ENCODE measurements at places on chromosomes 12 and 14.
A peak's percentile ranks its signal among the peaks of the same experiment; 100 is the strongest.

DNA sequence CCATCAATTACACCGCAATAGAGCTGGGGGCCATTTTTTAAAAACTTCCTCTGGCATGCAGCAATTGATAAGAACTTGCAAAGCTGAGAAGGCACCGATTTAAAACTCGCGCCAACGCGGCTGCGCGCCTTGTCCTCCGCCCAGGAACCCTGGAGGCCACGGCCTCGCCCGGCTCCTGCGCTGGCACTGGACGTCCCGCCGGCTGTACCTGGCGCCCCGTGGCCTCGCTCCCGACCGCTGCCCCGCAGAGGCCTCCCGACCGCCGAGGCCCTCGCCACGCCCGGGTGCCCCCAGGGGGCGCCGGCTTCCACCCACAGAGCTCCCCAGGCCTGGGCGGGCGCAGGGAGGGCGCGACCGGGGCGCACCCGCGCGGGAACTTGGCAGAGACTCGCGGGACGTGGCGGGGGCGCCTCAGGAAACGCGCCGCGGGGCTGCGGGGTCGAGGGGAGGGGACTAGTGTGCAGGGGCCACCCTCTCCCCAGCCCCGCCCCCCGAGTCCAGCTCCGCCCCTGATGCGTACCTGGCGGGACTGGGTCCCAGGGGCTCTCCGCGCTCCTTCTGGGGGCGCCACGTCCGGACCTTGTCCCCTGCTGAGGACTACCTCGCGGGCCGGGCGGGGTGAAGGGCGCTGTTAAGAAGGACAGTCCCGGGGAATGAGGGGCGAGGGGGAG, 65.7 kb downstream of the TNFAIP2 start:
- DNase-seq, result no peak

- DNase-seq, result no peak
Measured at GRCh38 chr12:58381546-58381945, 440.2 kb downstream of the ATP23 start.

DNA sequence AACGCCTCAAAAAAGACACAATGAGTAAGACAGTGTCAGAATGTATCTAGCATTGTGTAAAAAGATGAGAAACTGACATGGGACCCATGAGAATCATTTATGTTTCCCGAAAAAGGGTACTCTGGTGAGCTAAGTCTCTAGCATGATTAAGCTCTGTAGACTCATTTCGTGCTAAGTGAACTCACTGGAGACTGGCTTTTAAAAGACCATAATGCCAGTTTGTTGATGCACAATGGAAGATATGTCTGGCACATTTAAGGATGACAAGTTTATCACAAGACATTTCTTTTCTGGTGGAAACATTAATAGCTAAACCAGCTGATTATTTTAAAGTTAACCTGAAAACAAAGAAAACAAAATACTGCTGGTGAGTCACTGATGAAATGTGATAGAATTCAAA, 233.5 kb downstream of the SLC2A13 start:
- DNase-seq, result no peak

- no peak for DNase-seq
Measured at GRCh38 chr14:43535231-43535838, 971.7 kb downstream of the FSCB start.

DNA sequence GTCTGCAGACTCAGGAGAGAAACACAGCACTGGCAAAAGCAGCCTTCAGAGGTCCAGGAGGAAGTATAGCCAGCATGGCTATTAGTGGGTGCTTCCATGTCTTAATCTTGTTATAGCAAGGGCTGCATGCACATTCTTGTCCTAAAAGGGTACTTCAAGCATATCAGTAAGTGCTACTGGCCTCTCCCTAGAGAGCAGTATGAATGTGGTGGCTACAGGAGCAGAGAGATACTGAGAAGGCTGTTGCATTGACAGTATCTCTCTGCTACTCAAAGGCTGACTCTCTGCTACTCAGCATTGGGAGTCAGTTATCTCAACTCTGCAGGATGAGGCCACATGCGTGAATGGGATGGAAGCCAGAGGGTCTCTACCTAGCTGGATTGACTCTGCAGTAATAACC, 2.0 kb downstream of the GARIN6 start:
- no peak for DNase-seq

DNA sequence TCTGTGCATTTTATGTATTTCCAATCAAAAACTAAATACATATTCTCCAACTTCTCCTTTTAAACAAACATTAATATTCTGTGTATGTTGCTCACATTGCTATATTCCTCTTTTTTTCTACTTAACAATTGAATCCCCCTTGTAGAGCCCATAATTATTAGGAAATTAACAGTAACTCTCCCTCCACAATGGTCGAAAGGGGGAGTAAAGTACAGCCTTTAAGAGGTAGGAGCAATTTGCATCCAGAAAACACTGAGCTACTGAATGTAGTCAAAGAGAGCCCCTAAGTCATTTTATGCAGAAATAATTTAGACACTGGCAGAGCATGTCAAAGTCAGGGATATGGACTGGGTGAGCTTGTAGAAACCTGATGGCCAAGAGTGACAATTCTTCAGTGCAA, 57.2 kb upstream of the SCN8A start:
- DNase-seq, result no peak

DNA sequence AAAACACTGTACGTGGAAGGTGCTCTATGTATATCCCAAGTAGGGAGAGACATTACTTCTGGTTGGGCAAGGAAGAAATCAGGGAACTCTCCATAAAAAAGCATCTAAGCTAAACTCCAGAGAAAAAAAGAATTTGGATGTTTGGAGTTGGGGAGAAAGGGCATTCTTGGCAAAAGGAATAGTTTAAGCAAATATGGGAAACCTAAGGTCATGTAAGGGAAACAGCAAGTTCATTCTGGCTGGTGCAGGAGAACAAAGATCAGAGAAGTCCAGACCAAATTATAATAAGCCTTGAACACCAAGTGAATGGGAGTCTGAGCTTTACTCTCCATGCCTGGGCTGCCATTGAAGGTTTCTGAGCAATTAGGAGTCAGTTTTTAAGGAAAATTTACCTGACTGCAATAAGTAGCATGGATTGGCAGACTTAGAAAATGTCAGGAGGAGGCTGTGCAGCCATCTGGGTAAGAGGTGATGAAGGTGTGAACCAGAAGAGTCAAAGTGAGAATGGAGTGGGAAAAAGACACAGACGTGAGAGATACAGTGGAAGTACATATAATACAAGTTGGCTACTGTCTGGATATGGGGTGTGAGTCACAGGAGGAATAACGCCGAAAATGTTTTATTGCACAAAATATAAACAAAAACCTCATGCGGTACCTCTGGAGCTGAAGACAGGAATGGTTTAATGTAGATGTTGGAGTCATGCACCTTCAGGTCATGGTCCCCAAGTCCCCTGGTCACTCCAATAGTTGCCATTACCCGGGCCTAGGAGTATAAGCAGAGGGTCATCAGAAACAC, 222.6 kb downstream of the MON2 start:
- DNase-seq, result no peak

DNA sequence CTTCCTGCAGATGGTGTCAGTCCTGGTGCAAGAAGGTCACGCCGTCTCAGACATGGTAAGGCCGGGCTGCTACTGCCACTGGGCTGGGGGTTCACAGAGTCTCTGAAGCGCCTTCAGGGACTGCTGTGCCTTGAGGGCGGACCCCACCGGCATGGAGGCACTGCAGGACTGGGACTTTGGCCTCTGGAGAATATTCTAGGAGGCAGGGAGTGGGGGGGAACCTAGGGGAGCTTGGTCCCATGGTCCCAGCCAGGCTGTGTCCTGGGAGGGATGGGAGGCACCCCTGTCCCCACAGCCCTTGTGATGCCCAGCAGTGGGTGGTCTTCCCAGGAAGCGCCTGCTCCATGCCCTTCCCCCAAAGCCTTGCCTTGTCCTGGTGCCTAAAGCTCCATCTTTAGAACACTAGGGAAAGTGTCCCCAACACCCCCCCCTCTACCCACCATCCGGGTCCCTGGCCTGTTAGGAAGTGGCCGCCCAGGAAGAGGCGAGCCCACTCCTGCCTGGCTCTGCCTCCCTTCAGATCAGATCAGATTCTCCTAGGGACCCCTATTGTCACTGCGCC, 1.5 kb downstream of the AMN start:
- DNase-seq, result no peak

- DNase-seq, result no peak
Measured at GRCh38 chr14:102764220-102764671, 13.0 kb upstream of the TRAF3 start.

GRCh38 chr12:119780786-119781434, 96.2 kb downstream of the CIT start:
- no peak for DNase-seq

DNA sequence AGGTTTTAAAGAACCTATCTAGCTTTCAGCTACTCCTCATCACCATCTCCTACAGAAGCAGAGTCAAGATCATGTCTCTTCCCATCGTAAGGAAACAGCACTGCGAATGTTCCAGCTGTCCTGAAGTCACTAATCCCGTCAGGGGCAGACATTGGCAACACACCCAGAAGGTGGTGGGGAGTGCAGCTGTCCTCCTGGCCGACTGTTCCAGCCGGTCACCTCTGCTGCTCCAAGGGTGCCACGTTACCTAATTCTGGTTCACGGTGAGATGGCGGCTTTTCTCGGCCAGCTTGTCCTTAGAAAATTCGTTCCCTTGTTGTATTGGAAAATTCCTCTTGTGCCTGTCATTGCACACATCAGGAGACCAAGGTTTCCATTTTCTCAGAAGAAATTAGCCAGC, 196.2 kb downstream of the ZFP36L1 start:
- DNase-seq, result peak; percentile 53

DNA sequence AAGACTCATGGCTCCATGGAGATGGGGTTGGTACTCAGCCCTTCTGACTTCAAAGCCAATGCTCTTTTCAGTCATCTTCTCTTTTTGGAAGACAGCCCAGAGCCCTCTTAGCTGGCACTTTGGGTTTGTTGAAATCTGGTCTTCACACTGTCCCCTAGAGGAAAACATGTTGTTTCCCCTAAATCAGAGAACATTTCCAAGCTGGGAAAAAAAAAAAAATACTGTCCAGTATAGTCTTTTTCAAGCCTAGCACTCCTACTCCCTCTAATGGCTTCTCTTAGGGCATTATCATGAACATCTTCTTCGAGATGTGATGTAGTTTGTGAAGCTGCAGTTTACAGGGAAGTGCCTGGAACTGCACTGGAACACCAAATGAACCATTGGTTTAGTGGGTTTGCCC, 3.0 kb upstream of the ZC3H14 start:
- peak; percentile 29 for DNase-seq

GRCh38 chr12:131323879-131324278, 370.2 kb downstream of the ADGRD1 start:
- DNase-seq, result no peak
